ENCODE measurements at places on chromosomes 1 and 21.
A peak's percentile ranks its signal among the peaks of the same experiment; 100 is the strongest.

DNA sequence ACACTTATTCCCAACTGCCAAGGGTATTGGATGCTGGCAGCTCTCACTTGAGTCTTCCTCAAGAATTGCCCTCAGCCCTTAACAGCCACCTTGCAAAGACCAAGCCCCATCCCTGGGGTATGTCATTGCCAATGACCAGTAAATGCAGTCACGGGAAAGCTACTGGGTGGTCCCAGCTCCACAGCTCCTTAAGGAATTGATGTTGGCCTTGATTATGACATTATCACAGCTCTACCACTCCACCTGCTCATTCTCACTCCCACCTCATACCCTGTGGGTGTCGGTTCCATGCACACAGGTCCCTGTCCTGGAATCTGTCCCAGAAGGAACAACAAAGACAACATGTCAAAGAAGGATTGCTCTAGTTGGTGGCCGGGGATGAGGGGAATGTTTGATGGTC is 60.5 kb upstream of the GJB5 start:
- DNase-seq, result no peak

DNA sequence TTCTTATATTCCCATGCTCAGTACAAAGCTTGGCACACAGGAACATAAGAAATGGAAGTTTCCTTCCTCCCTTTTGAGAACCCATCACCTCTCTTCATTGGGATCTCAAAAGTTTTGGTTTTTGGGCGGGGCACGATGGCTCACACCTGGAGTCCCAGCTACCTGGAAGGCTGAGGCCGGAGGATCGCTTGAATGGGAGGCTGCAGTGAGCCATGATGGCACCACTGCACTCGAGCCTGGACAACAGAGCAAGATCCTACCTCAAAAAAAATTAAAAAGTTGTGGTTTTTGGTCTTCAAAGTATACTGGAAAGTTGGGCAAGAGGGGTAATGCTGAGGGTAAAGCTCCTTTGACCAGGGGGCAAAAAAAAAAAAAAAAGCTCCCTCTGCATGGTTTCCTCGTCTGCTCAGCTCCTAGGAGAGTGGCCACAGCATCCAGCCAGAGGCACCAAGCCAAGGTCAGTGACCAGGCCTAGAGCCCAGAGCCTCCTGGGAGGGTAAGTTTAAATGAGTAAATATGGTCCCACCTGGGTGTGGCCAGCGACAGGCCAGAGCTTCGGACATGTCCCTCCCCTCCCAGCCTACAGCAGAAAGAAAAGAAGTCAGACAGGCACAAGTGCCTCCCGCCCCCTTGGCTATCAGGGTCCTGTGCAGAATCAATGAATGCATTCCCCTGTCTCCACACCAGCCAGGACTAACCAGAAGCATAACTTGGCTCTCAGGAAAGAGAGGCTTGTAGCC is 5.0 kb downstream of the MEF2D start:
- no peak for DNase-seq

DNA sequence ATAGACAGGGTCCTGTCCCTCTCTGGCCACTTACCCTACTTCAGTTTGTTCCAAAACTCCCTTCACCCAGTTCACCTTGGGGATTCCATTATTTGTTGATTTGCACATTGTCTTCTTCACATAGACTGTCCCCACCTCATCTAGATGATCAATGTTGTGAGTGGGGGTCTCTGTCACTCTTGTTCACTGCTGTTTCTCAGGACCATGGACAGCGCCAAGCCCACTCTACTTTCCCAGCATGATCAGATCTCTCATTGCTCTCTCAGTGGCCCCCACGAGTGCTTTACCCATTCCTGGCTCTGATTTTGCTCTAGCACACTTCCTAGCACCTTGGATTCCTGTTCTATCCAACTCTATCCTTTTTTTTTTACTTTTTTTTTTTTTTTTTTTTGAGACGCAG is 45.4 kb upstream of the IGSF21 start:
- no peak for DNase-seq

- DNase-seq, result no peak
Measured at GRCh38 chr1:88943241-88943640, 49.2 kb downstream of the KYAT3 start.

DNA sequence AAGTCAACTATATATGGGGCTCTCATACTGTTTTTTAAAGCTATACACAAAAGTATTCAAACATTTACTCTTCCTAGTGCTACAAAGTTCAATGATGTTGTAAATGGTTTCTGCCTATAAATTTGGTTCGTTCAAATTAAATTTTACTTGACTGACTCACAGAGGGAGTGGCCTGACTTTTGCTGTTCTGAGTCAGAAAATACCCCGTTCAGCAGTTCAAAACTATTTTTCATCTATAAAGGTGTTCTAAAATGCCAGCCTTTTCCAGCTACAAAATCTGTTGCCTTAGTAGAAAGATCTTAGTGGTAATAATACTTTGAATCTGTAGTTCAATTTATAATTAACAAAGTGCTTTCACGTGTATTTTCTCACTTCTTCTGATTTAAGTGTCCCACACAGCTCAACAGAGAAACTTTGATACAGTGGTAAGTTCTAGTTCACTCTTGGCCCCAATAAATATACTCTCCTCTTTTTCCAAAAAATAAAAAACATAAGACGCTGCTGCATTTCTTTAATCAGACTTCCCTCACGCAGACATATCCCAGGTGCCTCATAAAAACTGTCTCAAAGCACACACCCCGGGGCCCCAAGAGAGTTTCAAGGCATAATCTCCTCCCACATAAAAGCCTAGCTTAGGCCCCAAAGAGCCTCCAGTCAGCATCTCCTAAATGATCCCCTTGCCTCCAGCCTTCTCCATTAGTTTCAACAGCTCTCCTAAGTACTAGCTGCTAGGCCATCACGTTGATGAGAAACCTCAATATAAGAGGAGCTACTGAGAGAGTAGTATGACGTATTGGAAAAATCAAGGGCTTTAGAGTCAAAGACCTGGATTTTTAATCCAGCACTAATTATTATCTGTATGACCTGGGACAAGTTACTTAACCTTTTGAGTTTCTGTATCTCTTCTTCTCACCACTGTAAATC is 3.2 kb downstream of the PTP4A2 start:
- no peak for DNase-seq

- DNase-seq, result no peak
Measured at GRCh38 chr1:184199438-184200085, 148.0 kb downstream of the TSEN15 start.

DNA sequence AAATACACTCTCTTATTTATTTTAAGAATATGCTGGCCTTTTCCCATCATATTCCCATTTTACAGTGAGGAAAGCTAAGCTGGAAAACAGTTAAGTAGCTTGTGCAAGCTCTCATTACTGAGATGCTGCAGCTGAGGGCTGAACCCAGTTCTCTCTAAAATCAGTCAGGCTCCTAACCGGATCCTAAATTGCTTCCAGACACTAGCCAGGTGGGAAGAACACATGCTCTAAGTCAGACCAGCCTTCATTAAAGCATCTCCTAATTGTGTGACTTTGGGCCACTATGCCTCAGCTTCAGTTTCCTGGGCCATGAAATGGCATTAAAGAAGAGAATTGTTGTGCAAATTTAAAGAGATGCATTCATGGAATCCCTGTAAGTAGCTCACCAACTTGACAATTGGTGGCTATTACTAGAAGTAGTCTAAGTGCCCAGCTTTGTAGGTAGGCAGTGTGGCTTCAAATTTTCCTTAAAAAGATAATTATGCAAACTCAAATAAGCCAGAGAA is 228.4 kb downstream of the DAB1 start:
- no peak for DNase-seq

DNA sequence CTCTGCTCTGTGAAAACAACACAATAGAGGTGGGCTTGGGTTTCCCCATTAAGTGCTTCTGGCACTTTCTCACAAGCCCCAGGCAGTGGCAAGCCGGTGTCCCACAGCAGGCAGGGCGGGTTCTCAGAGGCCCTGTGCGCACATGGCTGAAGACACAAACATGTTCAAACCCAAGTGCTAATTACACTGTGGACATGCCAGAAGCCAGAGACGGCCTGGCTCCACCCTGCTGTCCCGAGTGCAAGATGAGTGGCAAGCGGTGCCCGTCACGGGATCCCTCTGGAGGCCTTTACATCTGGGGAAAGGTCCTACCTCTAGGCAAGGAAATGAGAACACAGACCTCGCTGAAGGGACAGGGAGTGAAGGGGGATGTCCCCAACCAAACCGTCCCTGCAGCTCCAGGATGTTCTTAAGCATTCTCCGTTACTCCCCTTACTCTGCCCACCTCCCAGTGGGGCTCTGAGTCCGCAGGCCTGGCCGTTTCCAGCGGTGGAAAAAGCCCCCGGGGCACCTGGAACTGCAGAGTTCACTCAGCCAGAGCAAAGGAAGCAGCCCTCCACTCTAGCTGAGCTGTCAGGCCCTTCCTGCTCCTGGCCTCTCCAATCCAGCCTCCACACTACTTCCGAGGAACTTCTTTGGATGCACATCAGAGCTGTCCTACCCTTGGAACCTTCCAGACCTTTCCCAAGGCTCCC is 57.4 kb downstream of the SLC66A1 start:
- no peak for DNase-seq

DNA sequence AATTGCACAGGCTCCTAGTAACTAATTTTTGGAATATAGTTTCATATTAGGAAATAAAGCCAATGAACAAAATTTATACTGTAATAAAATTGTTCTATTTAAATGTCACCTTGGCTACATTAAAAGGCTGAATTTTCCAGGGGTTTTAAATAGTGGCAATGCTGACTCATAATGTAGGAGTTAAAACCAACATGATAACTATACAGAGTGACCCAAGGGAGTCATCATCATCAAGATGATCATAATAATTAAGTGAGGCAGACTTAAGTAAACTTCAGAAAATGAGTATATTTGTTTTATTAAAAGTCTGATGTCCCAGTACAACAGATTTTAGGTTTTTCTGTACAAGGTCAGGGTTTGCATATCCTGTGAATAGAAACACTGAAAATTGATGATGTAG is 183.4 kb downstream of the PLPPR4 start:
- DNase-seq, result no peak

DNA sequence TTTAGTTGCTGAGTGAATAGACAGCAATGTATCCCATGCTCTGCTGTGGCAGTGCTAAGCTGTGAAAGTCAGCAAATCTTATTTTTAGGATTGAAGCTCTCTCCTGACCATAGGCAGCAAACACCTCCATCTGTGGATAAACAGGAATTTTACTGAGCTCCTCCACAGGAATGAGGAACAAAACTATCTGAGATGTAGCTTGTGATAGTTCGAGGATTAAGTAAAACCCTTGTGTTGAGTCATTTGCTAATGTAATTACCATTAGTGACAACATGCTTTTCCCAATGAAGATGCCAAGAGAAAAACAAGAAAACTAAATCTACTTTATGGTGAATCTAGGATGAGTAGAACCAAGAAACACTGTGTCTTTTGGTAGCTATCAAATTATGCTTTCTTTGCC is 122.7 kb downstream of the CLEC20A start:
- no peak for DNase-seq

DNA sequence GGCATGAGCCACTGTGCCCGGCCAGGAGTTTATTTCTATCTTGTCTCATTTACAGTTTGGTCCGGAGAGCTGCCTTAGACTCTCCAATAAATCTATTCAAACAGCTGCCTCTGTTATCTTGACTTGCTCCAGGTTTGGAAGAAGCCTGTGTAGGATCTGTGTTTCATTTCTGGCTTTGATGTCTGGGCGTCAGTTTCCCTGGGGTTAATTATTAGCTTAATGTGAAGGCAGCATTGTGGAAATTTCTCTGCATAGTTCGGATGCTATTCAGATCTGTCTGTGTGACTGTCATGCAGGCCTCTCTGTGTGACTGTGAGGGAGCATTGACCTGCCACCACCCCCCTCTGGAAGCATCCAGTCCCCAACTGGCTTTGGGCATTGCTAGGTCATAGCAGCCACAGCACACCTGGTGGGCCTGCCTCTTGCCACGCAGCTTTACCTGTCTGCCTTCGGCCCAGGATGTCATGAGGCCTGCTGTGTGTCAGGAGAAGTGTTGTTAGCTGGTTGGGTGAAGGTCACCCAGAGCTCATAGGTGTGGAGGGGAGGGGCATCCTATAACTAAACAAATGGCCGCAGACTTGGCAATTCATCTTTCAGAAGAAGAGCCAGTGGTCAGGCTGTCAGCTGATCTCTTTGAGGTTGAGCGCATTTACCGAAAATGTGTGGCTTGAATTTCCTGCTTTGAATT is 9.8 kb downstream of the IFNGR2 start:
- no peak for DNase-seq

DNA sequence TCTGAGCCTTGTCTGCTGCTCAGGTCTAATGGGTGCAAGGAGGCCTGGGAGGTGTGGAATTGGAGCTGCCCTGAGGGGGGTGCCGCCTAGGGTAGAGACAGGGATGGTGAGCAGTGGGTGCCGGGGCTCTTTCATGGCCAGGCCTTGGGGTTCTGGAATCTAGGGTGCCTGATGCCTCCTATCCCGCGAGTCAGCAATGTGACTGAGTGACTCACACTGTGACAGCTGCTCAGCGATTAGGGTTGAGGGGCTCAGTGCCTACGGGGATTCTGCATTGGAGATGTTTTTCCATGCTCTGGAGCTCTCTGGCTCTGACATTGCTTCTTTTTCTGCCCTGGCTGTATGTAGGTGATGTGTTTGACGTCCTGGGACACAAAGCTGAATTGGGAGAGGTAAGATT is 16.8 kb downstream of the ATP8B2 start:
- no peak for DNase-seq

- no peak for DNase-seq
Measured at GRCh38 chr1:64856553-64856952, 109.8 kb downstream of the JAK1 start.

- DNase-seq, result no peak
Measured at GRCh38 chr1:212101735-212102134, 66.2 kb downstream of the DTL start.

- DNase-seq, result no peak
Measured at GRCh38 chr21:17853393-17854275, 34.5 kb upstream of the C21orf91 start.

- DNase-seq, result no peak
Measured at GRCh38 chr1:18552631-18553030, 71.9 kb downstream of the KLHDC7A start.

DNA sequence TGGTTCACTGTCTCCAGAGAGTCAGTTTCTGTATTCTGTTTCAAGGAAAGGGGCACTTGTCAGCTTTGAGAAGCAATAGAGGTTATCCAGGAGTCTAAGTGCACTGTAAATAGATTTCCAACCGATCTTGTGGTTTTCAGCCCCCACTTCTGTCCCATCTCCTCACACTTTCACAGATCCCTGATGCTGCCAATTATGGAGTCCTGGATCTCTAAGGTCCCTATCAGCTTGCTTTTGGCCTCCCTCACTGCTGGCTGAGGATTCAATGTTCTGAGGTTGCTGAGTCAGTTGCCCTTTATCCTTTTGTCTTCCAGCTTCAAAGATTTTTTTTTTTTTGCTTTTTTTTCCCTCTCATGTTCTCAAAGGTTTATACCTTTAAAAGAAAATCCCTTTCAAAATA is 98.4 kb downstream of the DIRAS3 start:
- no peak for DNase-seq

DNA sequence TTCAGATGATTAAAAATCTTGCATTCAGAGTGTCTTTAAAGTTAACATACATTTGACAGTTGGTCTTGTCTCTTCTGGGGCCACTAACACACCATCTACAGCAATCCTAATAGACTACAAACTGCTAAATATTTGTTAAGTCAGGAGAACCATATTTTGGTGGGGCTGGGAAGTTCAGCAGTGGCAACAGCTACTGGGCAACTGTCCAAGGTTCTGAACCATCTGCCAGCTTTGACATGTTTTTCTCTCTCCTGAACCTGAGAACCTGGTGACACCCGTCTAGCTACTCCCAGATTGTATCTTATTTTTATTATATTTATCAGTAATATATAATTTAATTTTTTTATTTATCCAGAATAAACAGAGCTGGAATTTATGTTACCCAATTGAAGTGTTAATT is 199.0 kb upstream of the DPYD start:
- peak; percentile 83 for DNase-seq

- no peak for DNase-seq
Measured at GRCh38 chr1:243449373-243449772, 193.5 kb downstream of the SDCCAG8 start.
